ENCODE measurements at places on chromosomes 6 and 20.

- no peak for DNase-seq
Measured at GRCh38 chr6:64683682-64684081, 1023.3 kb downstream of the EYS start.

GRCh38 chr20:25437153-25437581, 29.7 kb downstream of the GINS1 start:
- DNase-seq: no peak

- DNase-seq: no peak
Measured at GRCh38 chr20:5741089-5741488, 9.1 kb upstream of the SHLD1 start.

GRCh38 chr6:148811459-148811858, 64.6 kb downstream of the UST start:
- no peak for DNase-seq

- no peak for DNase-seq
Measured at GRCh38 chr6:127904160-127904559, 3.3 kb upstream of the THEMIS start.

GRCh38 chr6:119319694-119320093, 29.9 kb downstream of the MAN1A1 start:
- no peak for DNase-seq

- DNase-seq: no peak
Measured at GRCh38 chr6:149064001-149064659, 253.4 kb upstream of the TAB2 start.

GRCh38 chr6:134429861-134430380, 112.0 kb upstream of the SGK1 start:
- no peak for DNase-seq

DNA sequence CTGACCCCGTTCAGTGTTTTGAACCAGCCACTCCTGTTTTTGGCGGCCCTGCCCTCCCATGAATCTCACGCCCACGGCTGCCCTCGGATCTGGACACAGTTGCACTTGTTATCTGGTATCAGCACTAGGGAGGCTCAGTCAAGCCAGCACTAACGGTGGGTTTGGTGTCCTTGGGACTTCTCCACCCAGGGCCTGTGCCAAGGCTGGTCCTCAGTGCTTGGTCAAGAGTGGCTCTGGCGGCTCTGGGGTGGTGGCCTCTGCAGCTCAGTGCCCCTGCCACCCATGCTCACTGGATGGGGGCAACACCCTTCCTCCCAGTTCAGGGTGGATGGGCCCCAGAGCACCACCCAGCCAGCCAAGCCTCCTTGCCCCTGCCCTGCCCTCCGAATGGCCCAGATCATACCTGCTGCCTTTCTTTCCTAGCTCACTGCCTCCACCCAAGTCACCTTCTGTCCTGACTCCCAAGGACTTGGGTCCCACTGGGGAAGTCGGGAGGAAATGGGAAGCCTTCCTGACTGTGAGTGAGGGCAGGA, 54.7 kb downstream of the SSR1 start:
- no peak for DNase-seq

GRCh38 chr6:15553736-15554294, 109.0 kb downstream of the DTNBP1 start:
- no peak for DNase-seq

All from globus pallidus (tissue), 1 donor.